Stimulated activated CD4-positive, alpha-beta T cell treated with anti-CD3 and anti-CD28 coated beads, Interleukin-4, amount 100 ng/mL, for 1 hour (primary cell): ENCODE measurements at places on chromosomes 3 and 15.

DNA sequence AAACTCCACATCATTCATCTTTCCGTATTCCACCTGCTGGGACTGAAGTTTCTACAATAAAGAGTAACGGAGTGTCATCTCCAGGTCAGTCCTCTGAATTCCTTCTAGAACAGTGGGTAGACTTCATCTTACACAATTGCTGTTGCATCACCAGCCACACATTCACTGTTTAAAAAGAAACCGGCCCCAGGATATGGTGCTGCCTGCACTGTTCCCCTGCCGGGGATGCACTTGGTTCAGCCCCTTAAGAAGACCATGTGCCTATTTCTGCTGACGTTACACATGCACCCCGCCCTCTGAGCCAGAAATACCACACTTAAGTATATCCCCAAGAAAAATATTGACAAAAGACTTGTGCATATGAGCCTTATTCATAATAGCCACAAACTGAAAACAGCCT is 233.4 kb downstream of the FEZF2 start:
- no peak for DNase-seq

DNA sequence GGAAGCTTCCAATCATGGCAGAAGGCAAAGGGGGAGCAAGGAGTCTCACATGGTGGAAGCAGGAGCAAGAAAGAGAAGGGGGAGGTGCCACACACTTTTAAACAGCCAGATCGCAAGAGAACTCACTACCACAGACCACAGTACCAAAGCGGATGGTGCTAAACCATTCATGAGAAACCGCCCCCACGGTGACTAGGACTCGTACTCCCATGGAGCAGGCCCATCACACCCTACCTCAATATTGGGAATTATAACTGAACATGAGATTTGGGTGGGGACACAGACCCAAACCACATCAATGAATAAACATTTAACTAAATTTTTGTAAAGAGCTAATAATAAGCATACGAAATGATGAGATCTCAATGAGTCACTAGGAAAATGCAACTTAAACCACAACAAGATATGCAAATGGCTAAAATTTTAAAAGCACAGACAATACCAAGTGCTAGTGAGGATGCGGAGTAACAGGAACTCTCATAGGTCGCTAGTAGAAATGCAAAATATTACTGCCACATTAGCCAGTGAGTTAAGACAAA is 10.0 kb downstream of the MRPS25 start:
- peak; percentile 51 for DNase-seq

GRCh38 chr15:34812369-34812768 is 17.0 kb upstream of the ACTC1 start:
- no peak for DNase-seq

DNA sequence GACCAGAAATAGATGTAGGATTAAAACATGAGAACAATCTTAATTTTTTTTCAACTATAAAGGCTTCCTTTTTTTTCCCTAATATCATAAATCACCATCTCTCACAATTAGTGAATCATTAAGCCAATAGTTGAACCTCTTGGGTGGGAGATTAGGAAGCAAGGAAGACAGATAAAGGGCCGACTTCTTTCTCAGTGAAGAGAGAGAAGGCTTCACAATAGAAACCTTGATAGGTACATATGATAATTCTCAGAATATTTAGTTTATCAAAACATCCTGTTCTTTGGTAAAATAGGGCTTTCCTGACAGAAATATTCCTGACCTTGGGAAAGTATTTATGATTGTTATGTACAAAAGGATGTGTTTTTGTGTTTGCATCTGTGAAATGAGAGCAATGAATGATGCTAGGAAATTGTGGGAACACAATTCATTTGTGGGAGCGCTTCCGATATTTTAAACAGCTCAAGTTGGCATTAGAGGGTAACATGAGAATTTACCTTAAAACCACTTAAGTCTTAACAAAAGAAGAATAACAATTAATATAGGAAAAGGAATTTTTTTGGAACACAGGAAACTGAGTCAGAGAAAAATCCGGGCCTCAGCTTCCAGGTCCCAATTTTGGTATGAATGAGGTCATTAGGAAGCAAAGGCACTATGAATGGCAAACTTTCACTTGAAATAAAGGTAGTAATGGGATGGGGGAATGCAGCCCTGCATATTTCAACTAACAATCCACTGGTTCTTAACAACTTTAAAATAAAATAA is 263.2 kb upstream of the TGFBR2 start:
- DNase-seq: no peak

- DNase-seq: no peak
These were observed 170.0 kb downstream of the MINAR1 start for GRCh38 chr15:79602180-79602579.

GRCh38 chr3:3351226-3351625 is 171.7 kb upstream of the CRBN start:
- no peak for DNase-seq

DNA sequence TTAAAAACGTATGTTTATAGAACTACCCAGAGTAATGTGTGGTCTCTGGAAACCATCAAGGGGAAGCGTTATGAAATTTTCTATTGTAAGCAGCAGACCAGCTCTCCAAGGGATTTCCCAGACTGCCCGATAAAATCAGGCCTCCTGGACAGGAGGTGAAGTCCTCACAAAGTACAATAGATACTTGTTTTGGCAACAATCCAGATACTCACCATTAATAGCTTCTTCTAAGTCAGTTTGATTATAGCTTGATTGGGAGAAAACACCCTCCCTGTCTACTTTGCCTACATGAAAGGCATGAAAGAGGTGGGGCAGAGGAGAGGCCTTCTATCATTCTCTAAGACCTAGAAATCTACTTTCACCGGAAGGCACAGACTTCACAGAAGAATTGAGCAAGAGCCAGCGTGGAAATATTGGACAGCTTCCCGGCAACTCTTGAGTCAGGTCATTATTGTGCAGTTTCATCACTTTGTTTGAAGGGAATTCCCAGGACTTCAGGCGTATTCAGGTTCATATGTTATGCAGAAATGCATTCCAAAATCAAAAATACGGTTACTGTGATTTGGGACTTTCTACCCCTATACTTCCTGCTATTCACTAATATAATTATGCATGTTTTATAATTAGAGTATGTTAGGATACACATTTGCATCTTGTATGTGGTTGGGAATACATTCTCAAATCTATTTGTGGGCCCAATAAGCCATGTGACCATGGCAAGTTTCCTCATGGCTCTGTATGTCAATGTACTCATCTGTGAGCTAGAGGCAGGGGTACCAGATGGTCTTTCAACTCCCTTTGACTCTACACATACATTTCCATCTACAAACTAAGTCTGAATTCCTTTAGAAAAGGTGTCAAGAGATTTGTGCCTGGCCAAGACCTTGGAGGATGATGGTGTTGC is 103.5 kb downstream of the CD47 start:
- no peak for DNase-seq

GRCh38 chr3:171797265-171797679 is 13.0 kb downstream of the PLD1 start:
- no peak for DNase-seq

GRCh38 chr15:59299929-59300617 is 72.6 kb downstream of the MYO1E start:
- DNase-seq: peak; percentile 36

DNA sequence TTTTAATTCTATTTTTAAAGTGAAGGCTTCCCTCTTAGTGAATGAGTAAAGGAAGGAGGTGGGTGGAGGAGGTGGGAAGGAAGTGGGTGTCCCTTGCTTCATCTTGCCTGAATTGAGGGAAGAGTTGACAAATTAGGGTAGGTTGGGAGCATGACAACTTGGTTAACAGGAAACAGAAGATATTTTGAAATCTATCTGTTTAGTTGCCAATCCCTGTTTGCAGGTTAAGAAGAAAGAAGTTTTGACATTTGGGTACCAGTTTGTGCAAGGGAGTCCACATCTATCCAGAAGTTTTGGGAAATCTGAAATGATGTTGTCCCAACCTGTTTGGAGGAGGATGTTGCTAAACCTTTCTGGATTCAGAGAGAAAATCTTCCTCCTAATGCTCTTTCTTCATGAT is 204.1 kb upstream of the SUCLG2 start:
- no peak for DNase-seq

- DNase-seq: peak; percentile 11
These were observed 95.4 kb downstream of the HCN4 start for GRCh38 chr15:73273181-73274002.

GRCh38 chr3:5788496-5788895 is 601.0 kb downstream of the EDEM1 start:
- DNase-seq: no peak

- no peak for DNase-seq
These were observed 165.8 kb downstream of the MECOM start for GRCh38 chr3:169497567-169498257.

- DNase-seq: no peak
These were observed 41.4 kb downstream of the NFKBIZ start for GRCh38 chr3:101890716-101891115.

GRCh38 chr15:47708161-47708980 is 8.9 kb upstream of the SEMA6D start:
- DNase-seq: no peak

DNA sequence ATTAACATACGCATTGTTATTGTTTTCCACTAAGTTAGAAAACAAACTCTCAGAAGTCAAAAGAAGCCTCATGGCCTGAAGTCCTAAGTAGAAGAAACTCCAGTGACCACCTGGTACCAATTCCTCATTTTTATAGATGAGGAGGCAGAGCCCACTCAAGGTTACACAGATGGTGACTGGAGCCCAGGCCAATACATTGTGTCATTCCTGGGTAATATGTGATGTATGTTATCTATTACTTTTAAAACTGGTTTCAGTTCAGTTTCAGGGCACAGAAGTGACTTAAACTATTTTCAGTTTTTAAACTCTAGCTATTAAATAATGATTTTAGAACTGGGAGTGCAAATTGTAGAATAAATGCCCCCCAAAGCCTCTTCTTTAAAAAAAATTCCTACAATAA is 66.7 kb upstream of the STXBP5L start:
- DNase-seq: no peak

DNA sequence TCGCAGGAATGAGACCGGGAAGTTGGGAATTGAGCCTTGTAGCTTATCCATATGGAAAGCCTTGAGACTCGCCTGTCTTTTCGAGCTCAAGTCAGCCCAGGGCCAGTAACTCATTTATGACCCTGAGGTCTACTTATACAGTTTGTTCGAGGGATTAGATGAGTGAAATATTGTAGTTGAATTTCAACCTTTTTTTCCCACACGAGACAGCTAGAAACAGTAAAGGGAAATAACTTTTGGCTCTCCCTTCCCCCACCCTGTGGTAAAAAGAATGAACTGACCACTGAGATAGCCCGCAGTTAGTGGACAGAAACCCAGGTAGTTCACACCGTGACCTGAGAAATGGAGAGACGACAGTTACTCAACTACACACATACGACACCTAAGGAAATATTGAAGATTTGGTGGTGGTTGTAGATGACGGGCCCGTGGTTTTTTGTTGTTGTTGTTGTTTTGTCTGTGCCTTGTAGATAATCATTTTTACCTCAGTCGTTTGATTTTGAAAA is 841 bp downstream of the EIF3J start:
- DNase-seq: no peak

DNA sequence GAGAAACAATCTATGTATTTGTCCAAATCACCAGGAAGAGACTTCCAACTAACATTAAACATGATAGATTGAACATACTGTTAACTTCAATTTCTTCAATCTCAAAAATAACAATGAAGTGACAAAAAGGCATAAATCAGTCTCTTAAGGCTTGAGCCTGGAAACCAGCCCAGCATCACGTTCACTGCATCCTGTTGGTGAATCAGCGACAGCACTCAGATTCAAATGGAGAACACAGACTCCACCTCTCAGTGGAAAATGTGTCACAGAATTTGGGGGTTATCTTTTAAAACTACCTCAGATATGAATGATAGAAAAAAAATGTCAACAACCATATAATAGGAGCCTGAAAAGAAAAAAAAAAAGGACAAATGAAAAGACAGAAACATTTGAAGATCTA is 212.0 kb downstream of the MINAR1 start:
- no peak for DNase-seq

DNA sequence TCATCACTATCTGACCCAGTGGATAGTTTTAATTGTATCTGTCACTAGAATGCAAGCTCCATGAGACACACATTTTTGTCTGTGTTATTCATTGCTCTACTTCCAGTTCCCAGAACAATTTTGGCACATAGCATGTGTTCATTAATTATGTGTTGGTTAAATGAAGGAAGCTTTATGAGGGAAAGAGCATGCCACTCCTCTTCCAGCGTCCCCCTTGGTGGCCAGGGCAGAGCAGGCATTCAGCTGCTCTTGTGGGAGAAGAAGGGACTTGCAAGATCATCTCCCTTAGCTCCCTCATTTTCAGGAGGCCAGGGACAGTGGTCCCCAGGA is 489 bp upstream of the GALNT15 start:
- DNase-seq: no peak

GRCh38 chr3:133268726-133269134 is 131.1 kb upstream of the BFSP2 start:
- DNase-seq: no peak

GRCh38 chr3:35088943-35089342 is 550.4 kb upstream of the ARPP21 start:
- no peak for DNase-seq

GRCh38 chr3:79436387-79436786 is 331.4 kb downstream of the ROBO1 start:
- DNase-seq: no peak

GRCh38 chr3:136621628-136622027 is 130.6 kb downstream of the STAG1 start:
- no peak for DNase-seq

GRCh38 chr15:51904421-51904820 is 67.2 kb downstream of the LEO1 start:
- DNase-seq: no peak

DNA sequence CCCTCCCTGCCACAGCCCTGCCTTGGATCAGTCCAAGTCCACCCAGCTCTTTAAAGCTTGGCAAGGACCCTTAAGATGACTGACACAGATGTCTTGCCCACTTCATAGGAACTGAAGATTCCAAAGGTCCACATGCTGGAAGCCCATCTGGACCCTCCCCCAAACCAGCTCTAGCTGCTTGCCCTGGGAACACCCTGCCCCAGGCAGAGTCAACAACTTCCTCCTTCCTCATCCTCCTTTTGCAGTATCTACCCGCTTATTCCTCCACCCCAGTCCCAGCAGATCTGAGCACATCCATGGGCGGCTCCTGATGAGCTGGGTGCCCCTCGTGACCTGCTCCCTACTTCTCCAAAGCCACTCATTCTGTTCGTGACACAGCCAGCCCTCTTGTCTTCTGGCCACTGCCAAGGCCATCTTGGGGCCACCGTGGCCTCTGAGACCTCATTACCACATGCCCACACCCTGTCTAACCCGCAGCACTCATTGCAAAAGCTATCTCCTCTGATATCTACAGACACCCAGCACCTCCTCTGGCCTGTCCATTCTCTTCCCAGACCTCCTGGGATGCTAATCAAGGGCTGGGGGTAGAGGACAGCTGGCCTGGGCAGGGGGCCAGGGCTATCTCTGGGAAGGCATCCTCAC is 2.0 kb upstream of the PFKFB4 start:
- no peak for DNase-seq
